ENCODE measurements at places on chromosomes 13 and 19. TPM values are rescaled to one million over a fixed set of nuclear protein-coding genes. Genes with fewer than 3 reads are reported as not detected.

Gene SOX1
- total RNA-seq, result not detected

Gene RETN
- total RNA-seq, result not detected

Gene PSPC1
- 48.2 TPM for total RNA-seq

Gene RBM42
- 82.1 TPM for total RNA-seq

Gene ZBTB32
- total RNA-seq, result not detected

Gene CGB1
- total RNA-seq, result not detected

Gene PNMA8A
- not detected for total RNA-seq

Gene ZNF541
- total RNA-seq, result not detected

Gene KLK1
- not detected for total RNA-seq

Gene SHISA7
- total RNA-seq, result not detected

Gene KCNC3
- 18.1 TPM for total RNA-seq

Gene NLRP12
- total RNA-seq, result not detected

Gene ZNF497
- total RNA-seq, result 1.1 TPM

Gene C19orf44
- 15.1 TPM for total RNA-seq

Gene RGL3
- total RNA-seq, result 2.5 TPM

Gene POU2F2
- total RNA-seq, result 69.4 TPM

Gene APOC1
- total RNA-seq, result not detected

Gene SIGLEC5
- total RNA-seq, result not detected

Gene TMEM59L
- total RNA-seq, result 2.5 TPM

Gene SLITRK1
- not detected for total RNA-seq

Gene COL4A1
- total RNA-seq, result 0.11 TPM

Gene SUGT1
- 45.7 TPM for total RNA-seq

Gene ZNF253
- 6.5 TPM for total RNA-seq

Gene ZNF256
- total RNA-seq, result 3.8 TPM

Gene NPHS1
- not detected for total RNA-seq

Gene CGB7
- not detected for total RNA-seq

Gene SCGB2B2
- not detected for total RNA-seq

Gene ZNF534
- total RNA-seq, result not detected

Gene EGLN2
- total RNA-seq, result 49.4 TPM

Gene DMRTC2
- total RNA-seq, result not detected

Gene NCR1
- not detected for total RNA-seq

Gene ZNF345
- 11.3 TPM for total RNA-seq

Gene ZNF625
- 3.9 TPM for total RNA-seq

Gene KIR3DL1
- total RNA-seq, result not detected

Gene ZNF560
- not detected for total RNA-seq

Gene TTYH1
- total RNA-seq, result not detected

Gene INAFM1
- total RNA-seq, result 4.6 TPM

Gene POLR1D
- total RNA-seq, result 156 TPM

Gene ZNF444
- total RNA-seq, result 12.5 TPM

Gene CADM4
- total RNA-seq, result not detected

Gene HCST
- total RNA-seq, result 12.2 TPM

Gene CCDC8
- not detected for total RNA-seq

Gene ARID3A
- total RNA-seq, result 4.6 TPM

Gene DLEU7
- not detected for total RNA-seq

Gene TDRD12
- not detected for total RNA-seq

Gene CEACAM3
- not detected for total RNA-seq
